Left cardiac atrium (tissue), 4 donors: ENCODE measurements at places on chromosomes 5 and 9. TPM values are rescaled to one million over a fixed set of nuclear protein-coding genes. Genes with fewer than 3 reads are reported as not detected.

UNC13B gene
- total RNA-seq: 23.0 TPM

KCNV2 gene
- not detected for total RNA-seq

DBH gene
- total RNA-seq: not detected

RMRP gene
- total RNA-seq: 14,118 TPM

SMIM32 gene
- total RNA-seq: not detected

- DNase-seq: no peak
These were observed 195.7 kb downstream of the PALM2AKAP2 start for GRCh38 chr9:109975574-109976295.

- no peak for DNase-seq
These were observed 70.3 kb downstream of the TEK start for GRCh38 chr9:27179245-27179865.

- DNase-seq: no peak
These were observed 24.6 kb downstream of the CNTLN start for GRCh38 chr9:17159469-17159868.

DNA sequence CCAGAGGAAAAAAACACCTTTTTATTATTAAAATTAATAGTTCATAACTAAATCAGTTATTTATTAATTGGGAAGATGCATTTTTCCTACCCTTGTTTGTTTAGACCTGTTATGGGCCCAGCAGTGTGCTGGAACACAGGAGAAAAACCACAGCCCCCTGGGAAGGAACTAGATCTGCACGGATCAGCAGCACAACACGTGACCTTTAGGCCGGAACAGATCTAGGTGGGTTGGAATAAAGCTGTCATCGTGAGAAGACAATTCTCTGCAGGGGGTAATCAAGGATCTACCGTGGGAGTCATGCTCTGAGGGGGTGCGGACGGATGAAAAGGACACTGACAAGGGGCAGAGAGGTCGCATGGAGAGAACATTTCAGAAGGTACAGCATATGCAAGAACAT is 95.8 kb upstream of the SPATA31C2 start:
- DNase-seq: no peak

GRCh38 chr5:95087816-95088317 is 197.0 kb downstream of the MCTP1 start:
- peak; percentile 10 for DNase-seq

DNA sequence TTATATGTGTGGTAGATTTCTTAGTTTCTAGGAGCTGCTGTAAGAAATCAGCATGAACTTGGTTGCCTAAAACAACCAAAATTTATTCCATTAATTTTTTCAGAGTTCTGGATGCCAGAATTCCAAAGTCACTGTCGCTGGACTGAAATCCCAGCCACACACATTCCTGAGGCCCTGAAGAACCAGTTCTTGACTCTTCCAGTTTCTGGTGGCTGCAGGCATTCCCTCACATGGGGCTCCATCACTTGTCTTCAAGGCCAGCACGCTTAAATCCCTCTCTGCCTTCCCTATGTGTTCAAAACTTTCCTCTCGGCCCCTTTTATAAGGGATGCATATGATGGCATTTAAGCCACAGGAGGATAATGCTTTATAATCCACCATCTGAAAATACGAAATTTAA is 1237.5 kb upstream of the CDH9 start:
- no peak for DNase-seq

- DNase-seq: peak; percentile 60
These were observed 305.8 kb downstream of the PDE4D start for GRCh38 chr5:59587489-59588337.

- DNase-seq: peak; percentile 84
These were observed 1.7 kb downstream of the FST start for GRCh38 chr5:53481887-53482716.

GRCh38 chr9:93589688-93590087 is 13.3 kb downstream of the PHF2 start:
- DNase-seq: no peak

DNA sequence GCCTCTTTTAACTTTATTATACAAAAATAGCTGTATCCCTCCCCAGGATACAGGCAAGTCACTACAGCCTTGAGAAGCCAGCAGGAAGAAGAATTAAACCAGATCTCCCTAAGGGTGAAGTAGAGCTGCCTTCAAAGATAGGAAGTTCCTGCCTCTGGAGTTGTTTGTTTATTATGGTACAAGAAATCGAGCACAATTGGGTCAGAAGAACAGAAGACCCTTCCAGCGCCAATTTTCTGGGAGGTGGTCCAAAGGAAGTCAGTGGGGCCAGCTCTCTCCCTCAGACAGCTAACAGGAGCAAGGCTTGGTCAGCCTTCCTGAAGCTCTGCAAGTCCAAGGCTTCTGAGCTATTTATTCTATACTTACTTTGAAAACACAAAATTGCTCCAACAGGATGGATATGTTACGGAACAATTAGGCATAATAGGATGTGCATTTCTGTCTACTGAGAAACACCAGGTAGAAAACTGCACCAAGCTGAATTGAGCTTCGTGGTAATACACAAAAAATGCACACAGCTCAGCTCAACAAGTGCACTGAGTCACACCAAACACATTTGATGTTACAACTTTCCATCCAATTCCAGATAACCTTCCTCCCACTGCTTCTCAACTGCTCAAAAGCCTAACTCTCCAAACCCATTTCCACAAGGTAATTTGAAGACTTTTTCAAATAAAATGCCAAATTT is 16.0 kb downstream of the SERINC5 start:
- DNase-seq: peak; percentile 29
